Stimulated activated CD4-positive, alpha-beta T cell treated with anti-CD3 and anti-CD28 coated beads, Interleukin-1b, Interleukin-23, amount 100 ng/mL, for 24 hours (primary cell): ENCODE measurements at places on chromosomes 6 and 20.

DNA sequence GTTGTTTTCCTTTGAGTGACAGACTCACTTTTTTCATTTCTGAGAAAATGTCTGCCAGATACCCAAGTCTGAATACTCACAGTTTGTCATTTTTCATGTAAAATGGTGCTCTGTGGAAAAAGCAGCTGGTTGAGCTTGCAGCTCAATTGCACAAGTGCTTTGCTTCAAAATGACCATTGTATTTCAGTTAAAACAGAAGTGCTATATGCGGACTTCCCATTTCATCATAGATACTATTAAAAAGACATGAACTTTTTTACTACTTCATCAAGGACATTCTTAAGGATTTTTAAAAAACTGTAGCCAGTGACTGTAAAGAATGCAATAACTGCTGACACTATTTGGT is 61.5 kb downstream of the KCNS1 start:
- DNase-seq: no peak

DNA sequence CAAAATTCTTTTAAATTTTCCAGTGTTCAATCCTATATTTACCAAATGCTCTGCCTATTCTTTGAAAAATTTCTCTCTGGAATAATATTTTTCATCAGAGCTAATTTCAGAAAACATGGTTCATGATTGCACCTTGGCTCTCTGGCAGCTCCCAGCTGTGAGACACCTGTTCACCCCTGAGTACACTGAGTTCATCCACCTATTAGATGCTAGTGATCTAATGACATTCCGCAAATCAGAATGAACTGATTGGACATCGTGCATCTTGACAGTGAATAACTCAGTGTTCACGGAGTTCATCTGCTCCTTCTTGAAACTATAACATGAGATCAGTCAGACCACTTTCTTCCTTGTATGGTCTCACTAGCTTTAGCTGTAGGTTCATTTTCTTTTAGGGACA is 3.9 kb upstream of the SHPRH start:
- no peak for DNase-seq

DNA sequence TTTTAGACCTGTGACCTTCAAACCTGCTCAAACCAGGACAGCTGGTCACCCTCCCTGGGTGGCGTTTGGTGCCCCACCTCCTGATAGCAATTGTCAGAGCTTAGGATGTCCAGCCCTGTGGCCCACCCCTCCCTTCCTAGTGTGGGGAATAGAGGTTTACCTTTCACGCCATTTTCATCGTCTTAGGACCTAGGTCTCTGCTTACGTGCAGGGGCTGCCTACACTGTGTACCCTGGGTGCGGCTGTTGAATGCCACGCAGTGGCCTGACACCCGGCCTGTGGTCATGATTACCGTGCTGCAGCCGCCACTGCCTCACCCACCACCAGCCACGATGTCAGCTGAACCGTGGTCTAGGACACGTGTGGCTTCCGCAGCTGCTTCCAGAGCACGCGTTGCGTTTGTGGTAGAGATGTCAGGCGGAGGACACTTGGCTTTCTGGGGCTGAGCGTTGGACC is 157.3 kb downstream of the DTNBP1 start:
- no peak for DNase-seq

- DNase-seq: no peak
Measured at GRCh38 chr20:48604936-48605335, 222.9 kb downstream of the PREX1 start.

- no peak for DNase-seq
Measured at GRCh38 chr6:166456395-166457156, 73.8 kb upstream of the MPC1 start.

- no peak for DNase-seq
Measured at GRCh38 chr6:35490821-35491557, 5.9 kb downstream of the TEAD3 start.

- no peak for DNase-seq
Measured at GRCh38 chr6:55954436-55954835, 79.0 kb upstream of the BMP5 start.

DNA sequence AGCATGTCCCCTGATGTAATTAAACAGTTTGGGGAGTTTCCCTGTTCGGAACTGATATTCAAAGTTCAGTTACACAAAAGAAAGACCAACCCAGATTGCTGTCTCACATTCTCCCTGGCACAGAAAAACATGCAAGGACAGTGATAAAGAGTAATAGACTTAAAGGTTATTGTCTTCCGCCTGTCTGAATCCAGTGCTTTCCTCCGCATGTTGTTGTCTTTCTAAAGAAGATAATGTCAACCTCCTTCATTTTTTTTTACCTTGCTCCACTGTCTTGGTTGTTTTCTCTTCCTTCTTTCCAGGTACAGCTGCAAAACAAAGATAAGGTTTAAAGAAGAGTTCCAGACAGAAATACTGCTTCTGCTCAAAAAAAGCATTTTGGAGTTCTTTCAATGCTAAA is 284.5 kb downstream of the TRDN start:
- DNase-seq: no peak

DNA sequence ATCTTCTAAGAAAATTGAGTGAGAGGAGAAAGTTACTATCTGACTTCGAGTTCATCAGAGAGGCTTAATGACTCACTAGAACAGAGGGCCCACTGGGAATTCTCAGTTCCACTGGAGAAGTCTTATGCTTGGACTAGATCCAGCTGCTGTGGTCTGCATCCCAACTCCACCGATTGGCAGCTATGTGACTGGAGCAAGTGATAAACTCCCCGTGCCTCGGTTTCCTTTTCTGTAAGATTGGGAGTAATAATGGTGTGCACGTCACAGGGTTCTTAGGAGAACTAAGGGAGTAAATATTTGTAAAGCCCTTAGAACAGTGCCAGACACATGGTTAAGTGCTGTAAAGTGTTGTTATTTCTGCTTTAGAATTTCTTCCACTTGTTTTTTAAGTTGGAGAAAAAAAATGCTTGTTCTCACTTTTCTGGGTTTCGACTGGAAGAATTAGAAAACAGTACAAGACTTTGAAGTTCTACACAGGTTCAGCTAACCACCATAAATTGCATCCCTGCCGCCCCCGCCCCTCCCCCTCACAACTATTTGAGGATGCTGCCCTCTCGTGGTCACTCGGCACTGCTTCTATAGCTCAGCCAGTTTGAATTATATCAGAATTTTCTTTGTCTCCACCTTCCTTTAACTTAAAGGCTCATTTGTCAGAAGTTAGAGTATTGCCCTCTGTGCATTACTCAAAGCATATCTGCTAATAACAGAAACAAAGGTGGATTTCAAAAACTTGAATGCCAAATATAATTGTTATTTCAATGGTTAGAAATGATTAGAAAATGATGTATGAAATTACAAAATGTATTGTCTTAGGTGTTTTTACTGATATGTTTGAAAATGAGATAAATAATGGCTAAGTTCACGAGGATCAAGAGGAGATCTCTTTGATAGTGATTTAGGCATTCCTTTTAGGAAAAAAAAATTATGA is 95.0 kb upstream of the IFNGR1 start:
- DNase-seq: peak; percentile 61

DNA sequence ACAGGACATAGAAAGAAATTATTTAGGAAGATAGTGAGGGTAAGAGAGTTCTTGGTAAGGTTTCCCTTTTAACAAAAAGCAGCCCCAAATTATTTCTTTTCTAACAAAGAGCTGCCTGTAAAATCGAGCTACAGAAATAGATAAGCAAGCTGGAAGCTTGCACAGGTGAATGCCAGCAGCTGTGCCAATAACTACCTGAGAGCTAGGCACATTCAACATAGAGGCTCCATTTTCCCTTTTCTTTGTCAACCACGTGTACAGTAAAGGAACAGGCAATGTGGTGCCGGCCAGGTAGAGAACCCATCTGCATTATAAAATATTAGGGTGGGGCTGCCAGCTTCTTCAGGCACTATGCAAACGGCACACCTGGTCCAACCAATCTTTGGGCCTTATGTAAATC is 341.6 kb upstream of the JAG1 start:
- no peak for DNase-seq

- no peak for DNase-seq
Measured at GRCh38 chr20:58127701-58128111, 100.7 kb downstream of the ANKRD60 start.

GRCh38 chr6:84871925-84872324 is 107.5 kb upstream of the TBX18 start:
- DNase-seq: no peak

DNA sequence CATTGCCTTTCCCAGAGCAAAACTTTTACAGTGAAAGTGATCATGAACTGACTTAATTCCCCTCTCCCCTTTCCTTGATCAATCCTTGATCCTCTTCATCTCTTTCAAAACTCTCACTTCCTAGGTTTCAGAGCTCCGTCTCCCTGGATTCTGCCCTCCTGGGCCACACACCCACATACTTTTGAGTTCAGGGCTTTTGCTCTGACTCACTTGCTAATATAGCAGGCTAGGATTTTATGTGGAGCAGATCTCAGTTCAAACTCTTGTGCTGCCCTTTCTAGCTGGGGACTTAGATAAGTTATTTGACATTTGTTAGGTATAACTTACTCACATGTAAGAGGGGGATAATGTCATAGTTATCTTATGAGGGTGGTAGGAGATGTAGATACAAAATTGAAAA is 109.1 kb upstream of the MLIP start:
- no peak for DNase-seq

- DNase-seq: no peak
Measured at GRCh38 chr6:33607784-33608161, 13.3 kb upstream of the ITPR3 start.

- no peak for DNase-seq
Measured at GRCh38 chr20:38658879-38659596, 57.4 kb downstream of the ARHGAP40 start.

- no peak for DNase-seq
Measured at GRCh38 chr6:47302043-47302442, 7.7 kb downstream of the TNFRSF21 start.

DNA sequence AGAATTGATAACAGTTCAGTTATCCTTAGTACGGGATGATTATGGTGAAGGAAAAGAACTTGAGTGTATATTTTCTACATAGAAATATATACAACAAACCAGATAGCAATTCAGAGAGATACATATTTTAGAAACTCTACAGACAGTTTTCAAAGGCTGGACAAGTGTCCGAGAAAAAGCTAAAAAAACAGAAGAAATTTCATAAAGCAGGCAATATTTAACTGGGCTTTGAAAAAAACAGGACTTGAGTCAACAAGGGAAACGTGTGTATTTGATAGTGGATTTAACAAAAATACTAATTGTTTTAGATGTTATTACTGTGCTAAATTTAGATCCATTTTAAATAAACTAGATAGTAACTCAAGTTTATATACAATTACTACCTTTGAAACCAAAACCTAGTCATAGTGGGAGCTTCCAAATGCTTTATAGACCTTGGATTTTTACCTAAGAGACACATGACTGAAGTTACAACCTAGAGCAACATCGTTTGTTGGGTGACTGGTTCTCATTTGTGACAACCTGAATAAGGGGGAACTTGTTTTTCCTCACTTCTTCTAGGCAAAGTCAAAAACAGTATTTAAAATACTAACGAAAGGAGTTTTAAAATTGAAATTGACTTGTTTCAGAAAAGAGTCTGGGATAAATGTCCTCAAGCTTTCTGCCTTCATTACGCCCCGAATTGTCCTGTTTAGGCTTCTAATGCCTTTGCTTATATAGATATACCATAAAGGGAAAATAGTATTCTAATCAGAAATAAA is 116.7 kb upstream of the PRSS16 start:
- no peak for DNase-seq

GRCh38 chr20:37381621-37382471 is 35.9 kb downstream of the SRC start:
- no peak for DNase-seq

DNA sequence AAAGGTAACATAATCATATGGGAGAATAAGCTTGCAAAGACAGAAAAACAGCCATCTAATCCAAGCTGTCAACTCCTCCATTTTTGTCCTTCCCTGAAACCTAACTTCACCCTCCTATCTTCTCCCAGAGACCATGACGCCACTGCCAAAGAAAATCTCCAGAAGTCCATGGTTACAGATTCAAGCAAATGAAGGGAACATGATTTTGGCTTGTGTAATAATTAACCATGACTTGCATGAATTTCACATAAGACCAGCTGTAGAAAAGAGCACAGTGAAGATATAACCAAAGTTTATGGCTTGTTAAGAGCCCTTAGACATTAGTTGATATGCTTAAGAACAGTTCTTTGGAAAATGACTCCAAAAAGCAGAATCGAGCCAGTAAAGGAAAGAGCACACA is 342.1 kb upstream of the NRSN1 start:
- no peak for DNase-seq

DNA sequence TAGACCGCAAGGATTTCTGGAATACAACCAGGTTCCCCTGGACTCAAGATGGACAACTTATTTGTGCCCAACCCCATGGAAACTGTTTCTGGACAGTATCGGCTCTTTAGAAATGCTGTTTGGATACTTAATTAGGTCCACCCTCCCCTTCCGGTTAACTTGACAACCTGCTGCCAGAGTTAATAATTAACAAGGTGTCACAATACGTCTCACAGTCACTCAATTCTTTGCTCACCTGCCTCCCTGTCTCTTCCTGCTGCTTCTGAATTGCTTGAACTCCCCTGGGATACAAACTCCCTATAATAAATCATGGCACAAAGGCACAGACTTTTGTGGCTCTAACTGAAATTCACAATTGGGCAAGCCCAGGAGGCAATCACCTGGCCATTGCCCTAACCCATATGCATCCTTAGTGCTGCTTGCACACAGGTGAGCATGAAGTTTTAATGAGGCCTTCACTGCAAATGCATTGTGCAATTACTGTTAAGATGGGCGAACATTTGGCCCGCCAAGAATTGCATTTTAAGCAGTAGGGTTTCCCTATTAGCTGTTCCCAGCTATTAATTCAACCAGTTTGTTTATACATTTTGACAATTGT is 504.4 kb upstream of the NOX3 start:
- no peak for DNase-seq

DNA sequence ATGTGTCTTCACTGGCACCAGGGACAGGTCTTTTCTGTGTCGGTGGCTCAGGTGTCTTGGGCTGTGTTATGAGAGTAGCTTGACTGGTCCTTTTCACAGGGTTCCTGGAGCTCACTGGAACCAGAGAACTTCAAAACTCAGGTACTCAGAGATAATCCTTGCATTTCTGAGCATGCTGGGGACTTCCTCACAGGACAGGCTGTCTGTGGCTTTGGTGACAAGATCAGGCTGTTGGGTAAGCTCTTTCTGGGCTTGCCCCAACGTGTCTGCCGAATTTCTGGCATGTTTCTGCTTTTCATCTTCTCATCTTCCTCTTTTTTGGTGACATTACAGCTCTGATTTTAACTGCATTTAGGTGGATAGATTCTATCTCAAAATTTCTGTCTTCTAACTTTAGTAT is 270.0 kb downstream of the CDH26 start:
- DNase-seq: no peak

DNA sequence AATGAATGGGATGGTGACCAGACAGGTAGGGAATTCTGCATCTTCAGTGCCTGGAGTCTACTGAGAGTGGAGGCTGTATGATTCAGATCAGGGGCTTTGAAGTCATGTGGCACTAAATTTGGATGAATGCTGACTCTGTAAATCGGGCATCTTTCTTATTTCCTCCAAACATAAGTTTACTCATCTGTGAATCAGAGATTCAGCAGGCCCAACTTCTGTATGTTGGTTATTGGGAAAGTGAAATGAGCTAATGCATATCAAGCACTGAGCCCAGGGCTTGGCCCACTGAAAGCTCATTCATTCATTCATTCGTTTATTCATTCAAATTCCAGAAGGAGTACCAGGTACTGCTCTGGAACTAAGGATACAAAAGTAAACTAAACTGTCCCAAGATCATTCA is 192.3 kb upstream of the RIN2 start:
- no peak for DNase-seq

- no peak for DNase-seq
Measured at GRCh38 chr6:49646130-49646824, 9.6 kb upstream of the RHAG start.
